ENCODE measurements at places on chromosomes 6 and 20. TPM values are rescaled to one million over a fixed set of nuclear protein-coding genes. Genes with fewer than 3 reads are reported as not detected.

The ZNF292 gene
- 5.2 TPM for total RNA-seq

The ORC3 gene
- total RNA-seq, result 21.4 TPM

The DOK5 gene
- total RNA-seq, result not detected

The LY86 gene
- total RNA-seq, result not detected

The MAN1A1 gene
- 1.6 TPM for total RNA-seq

The TNFRSF21 gene
- 157 TPM for total RNA-seq

The APMAP gene
- total RNA-seq, result 82.4 TPM

The GSTA4 gene
- total RNA-seq, result 79.1 TPM

The TLDC2 gene
- not detected for total RNA-seq

The COL11A2 gene
- total RNA-seq, result not detected

The L3MBTL1 gene
- total RNA-seq, result 5.3 TPM

The PCNA gene
- total RNA-seq, result 198 TPM

The OR12D3 gene
- total RNA-seq, result not detected

The RXRB gene
- 14.9 TPM for total RNA-seq

The WFDC2 gene
- 4.9 TPM for total RNA-seq

The KLHDC3 gene
- 68.7 TPM for total RNA-seq

The MCM9 gene
- total RNA-seq, result 7.2 TPM

The TP53TG5 gene
- not detected for total RNA-seq

The IRF4 gene
- total RNA-seq, result not detected

The CAGE1 gene
- total RNA-seq, result 0.37 TPM

The MDFI gene
- 270 TPM for total RNA-seq

The ZNF76 gene
- 10.7 TPM for total RNA-seq

The TTLL9 gene
- not detected for total RNA-seq

The GRM1 gene
- total RNA-seq, result 0.65 TPM

The DNAAF9 gene
- total RNA-seq, result 11.2 TPM

The KHDC1 gene
- total RNA-seq, result 1.7 TPM

The FRK gene
- total RNA-seq, result 2.7 TPM

The PI16 gene
- total RNA-seq, result not detected

The TMC2 gene
- total RNA-seq, result not detected

The NR2E1 gene
- total RNA-seq, result not detected

The CALHM4 gene
- not detected for total RNA-seq

The SOBP gene
- total RNA-seq, result 0.99 TPM

The SMOC2 gene
- total RNA-seq, result 0.33 TPM

The TEAD3 gene
- 13.4 TPM for total RNA-seq

The CPNE5 gene
- total RNA-seq, result 0.05 TPM
